ENCODE measurements at places on chromosomes 11 and 22. TPM values are rescaled to one million over a fixed set of nuclear protein-coding genes. Genes with fewer than 3 reads are reported as not detected.

SPI1 gene
- 2.8 TPM for polyA plus RNA-seq

DNA sequence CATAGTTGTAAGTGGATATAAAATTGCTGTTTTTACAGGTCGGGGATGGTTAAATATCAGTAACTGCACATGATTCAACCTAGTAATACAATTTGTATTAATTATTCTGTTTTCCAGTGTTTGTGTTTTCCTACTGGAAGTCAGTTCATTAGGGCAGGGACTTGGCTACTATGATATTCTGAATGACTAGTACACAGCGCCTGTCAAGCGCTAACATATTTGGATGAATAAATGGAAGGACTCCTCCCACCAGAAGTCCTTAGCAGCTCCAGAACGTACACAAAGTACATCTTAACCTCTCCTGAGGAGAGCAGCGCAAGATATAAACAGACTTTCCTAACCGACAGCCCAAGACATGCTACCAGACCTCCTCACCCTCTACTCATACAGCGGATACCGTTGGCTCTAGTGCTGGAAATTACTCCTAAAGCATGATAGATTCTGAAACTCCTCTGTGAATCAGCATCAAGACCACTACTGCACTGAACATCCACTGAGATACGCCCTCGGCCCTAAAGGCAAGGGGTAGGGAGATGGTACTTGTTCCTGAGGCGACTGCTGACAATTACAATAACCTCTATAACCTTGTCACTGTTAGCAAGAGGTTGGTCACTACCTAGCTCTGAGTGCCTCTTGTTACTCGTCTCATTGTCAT, 79.1 kb downstream of the RDX start:
- no peak for DNase-seq

DNA sequence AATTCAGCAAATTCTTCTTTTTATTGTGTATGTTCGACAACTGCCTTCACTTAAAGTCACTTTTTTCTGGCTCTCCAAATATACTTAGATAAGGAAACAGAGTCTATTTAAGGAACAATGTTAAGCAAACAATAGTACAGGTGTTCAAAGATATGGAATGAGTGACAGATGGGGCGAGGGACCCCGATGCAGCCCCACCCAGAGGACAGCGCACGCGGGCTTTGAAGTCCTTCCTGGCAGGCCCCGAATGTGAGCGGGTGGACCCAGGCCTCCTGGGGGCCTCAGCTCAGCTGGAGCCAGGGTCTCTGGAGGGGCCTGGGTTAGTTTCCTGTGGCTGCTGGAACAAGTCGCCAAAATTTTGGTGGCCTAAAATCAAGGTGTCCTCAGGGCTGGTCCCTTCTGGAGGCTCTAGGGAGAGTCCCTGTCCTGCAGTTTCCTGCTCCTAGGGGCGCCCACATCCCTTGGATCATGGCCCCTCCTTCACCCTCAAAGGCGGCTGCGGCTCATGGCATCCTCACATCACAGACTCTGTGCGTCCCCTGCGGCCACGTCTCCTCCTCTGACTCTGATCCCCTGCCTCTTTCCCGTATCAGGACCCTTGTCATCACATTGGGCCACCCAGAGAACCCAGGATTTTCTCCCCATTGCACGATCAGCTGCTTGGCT, 40.6 kb upstream of the KCNQ1OT1 start:
- DNase-seq: no peak

WNT11 gene
- 20.4 TPM for polyA plus RNA-seq

DNA sequence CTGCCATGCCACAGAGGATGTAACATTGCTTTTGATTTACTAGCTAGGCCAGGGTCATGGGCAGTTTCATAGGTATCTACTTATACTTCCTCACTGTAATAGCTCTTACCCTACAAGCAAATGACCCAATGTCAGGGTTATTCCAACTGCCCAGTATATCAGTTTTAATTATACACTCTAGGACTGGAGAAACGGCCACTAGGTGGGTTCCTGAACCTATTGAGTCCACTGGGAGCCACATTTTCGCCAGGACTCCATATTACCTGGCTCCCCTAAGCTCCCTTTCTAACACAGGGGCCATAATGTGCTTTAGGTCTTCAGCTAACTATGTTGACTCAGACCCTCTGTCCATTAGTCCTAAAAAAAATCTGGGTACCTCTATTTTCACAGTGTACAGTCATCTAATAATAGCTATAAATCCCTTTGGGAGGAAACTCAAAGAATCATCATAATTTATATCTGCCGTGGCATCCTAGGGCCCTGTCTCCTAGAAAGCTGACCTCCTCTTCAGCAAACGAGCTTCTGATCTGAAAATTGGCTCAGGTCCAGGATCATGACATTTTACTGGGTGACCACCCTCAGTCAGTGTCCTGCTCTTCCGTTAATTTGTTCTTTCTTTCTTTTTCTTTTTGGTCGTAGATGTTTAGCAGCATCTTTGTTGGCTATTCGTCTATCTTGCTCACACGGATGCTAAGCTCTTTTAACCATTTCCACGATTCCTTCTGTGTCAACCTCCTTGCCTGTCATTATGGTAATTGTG, 244.3 kb downstream of the FAM76B start:
- DNase-seq: no peak

DNA sequence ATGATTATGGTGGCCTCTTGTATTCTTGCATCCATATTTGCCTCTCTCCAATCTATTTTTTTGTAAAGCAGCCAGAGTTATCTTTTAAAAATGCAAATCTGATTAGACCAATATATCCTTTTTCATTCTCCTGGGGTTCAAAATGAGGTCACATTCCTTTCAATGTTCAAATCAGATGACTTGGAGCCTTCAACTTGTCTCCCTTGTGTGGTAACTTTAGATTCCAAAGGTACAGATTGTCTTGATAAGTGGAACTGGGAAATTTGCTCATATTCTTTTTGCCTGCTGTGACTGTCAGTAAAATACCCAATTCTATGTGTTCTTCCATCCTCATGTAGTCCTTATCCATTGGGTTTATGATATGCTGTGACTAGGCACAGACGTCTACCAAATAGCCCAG, 15.1 kb upstream of the CAPRIN1 start:
- no peak for DNase-seq

GRCh38 chr11:13367115-13367514, 89.5 kb downstream of the BMAL1 start:
- DNase-seq: no peak

DNA sequence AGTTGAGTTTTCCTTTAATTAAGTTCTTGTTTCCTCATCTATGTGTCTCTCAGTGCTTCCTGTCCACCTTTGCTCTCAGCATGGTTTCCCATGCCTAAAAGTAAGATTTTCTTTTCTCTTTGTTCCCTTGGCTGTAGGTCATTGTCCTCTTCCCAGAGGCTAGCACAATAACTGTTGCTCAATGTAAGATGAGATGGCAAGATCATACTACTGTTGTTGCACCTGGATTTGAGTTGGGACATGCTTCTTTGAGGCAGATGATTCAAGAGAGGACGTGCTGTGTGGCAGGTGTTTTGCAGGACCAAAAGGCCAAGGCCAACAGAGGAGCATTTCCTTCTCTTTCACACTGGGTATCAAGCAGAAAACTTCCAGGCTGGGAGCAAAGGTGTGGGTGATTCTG, 11.3 kb upstream of the NELL1 start:
- DNase-seq: no peak

- DNase-seq: peak; percentile 74
Observed at GRCh38 chr11:116605543-116606459, 167.0 kb downstream of the BUD13 start.

DRD4 gene
- 4.0 TPM for polyA plus RNA-seq

SLC22A9 gene
- not detected for polyA plus RNA-seq

DNA sequence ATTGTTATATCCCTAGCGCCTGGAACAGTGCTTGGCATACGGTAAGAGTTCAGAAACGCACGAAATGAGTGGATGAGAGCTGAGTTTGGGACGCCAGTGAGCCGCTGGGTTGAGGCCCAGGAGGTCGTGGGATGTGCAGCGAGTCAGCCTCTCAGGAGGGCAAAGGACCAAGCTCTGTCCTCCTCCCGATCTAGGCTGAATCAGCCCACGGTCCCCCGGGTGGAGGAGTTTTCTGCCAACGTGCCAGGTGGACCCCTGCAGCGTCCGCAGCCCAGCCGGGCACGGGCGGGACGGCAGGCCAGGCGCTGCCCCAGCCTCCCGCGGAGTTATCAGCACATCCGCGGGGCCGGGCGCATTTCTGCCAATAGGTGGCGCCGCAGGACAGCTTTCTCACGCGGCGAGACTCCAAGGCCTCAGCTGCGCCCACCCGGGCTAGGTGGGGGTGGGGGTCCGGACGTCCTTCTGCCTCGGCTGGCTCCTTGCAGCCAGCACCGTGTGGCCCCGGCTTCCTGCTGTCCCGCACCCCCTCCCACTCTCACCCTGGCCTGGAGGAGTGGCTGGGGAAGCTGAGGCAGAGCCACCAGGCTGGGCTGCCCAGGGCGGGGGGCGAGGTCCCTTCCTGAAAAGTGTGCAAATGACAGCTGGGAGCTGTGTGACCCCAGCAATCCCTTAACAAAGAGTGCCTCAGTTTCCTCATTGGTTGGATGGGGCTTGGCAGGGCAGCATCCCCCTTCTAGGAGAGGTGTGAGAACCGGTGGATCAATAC, 2.2 kb upstream of the RPS19BP1 start:
- DNase-seq: peak; percentile 72

SCYL1 gene
- 77.5 TPM for polyA plus RNA-seq

OR10D3 gene
- polyA plus RNA-seq: not detected

GRCh38 chr22:23398701-23399366, 181.3 kb downstream of the IGLL1 start:
- no peak for DNase-seq

GLYATL1 gene
- polyA plus RNA-seq: 149 TPM

RIMBP3C gene
- 0.19 TPM for polyA plus RNA-seq

- DNase-seq: no peak
Observed at GRCh38 chr11:133966921-133967598, 10.3 kb upstream of the IGSF9B start.

GRCh38 chr11:115161876-115162275, 342.3 kb downstream of the CADM1 start:
- DNase-seq: no peak

- DNase-seq: no peak
Observed at GRCh38 chr11:36475192-36475591, 34.9 kb downstream of the TRAF6 start.

- no peak for DNase-seq
Observed at GRCh38 chr11:76825726-76826396, 34.9 kb upstream of the ACER3 start.

SPDYC gene
- polyA plus RNA-seq: not detected

AGBL2 gene
- 6.6 TPM for polyA plus RNA-seq

UBQLN3 gene
- not detected for polyA plus RNA-seq

DNA sequence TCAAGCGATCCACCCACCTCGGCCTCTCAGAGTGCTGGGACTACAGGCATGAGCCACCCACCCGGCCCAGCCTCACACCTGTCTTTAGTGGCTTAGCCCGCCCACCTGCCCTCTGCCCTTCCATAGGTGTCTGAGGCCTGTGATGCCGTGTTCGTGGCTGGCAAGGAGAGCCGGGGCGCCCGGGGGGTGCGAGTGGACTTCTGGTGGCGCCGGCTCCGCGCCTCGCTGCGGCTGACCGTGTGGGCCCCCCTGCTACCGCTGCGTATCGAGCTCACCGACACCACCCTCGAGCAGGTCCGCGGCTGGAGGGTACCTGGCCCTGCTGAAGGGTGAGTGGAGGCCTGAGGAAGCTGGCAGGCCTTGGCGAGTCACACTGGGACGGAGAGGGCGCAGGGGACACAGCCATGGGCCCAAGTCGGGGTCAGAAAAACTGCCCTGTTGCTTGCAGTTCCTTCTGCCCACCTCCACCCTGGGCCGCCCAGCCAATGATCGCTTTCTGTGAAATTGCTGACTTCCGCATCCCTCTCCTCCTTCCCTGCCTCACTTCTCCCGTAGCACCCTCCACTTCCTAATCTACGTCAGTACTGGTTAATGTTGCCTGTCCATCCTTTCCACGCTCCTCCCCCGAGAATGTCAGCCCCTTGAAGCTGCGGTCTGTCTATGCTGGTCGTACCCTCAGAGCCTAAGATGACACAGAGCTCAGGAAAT, 9.3 kb downstream of the TMEM132A start:
- DNase-seq: no peak

DNA sequence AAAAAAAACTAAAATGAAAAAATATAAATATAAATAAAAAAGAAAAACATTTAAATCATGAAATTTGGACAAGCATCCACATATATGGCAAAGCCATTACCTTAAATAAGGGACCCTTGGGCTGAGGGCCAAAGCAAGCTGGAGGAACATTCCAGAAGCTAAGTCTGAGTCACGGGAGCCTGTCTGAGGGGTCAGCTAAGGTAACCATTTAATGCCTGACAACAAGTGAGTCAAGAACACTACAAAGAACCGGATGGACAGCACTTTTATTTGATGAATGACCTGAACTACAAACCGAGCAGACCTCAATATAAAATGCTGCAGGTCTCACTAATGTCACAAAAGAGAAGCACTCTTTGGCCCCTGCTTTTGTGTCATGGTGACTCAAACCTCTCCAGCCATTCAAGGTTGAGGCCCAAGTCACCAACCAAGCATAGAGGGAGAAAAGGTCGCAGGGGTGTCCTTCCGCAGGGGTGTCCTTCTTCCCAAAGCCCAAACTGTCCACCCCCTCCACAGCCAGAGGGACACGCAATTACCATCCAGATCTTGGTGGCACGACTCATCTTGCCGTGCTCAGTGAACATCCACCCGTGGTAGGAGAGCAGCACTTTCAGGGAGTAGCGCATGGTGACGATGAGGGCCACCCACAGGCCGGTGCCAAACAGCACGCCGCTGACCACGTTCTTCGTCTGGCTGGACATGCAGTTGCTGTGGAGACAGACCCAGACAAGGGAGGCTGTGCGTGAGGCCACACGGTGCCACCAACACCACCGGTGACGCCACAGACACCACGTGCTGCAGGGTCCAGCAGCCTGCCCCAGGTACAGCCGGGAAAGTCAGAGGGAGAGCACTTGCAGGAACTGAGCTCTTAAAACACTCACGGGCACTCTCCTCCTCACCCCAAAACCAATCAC, 34.5 kb downstream of the CPT1A start:
- no peak for DNase-seq

GRCh38 chr11:24386546-24387397, 110.1 kb upstream of the LUZP2 start:
- peak; percentile 9 for DNase-seq

- no peak for DNase-seq
Observed at GRCh38 chr22:22803285-22803853, 84.2 kb upstream of the IGLL5 start.

RCOR2 gene
- 11.0 TPM for polyA plus RNA-seq

GRCh38 chr11:114713756-114714155, 35.4 kb downstream of the NXPE2 start:
- no peak for DNase-seq

MRPL40 gene
- 44.1 TPM for polyA plus RNA-seq

DNA sequence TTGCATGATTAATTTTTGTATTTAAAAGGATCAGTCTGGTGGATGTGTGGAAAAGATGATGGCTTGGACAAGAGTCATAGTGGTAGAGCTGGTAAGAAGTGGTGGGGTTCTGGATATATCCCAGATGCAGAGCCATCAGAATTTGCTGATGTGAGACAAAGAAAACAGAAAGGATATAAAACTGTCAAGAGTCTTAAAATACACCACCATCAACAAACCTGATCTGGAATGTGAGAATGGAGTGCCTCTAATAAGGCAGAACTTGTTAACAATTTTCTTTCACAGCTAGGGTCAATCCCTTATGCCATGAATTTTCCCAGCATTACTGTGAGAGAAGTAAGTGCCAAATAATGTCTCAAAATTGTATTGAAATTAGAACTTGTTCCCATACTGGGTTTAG, 215.4 kb downstream of the METTL15 start:
- DNase-seq: peak; percentile 39

Measured in renal cortex interstitium (tissue), 15 donors.